Endodermal cell (in vitro differentiated cells): ENCODE measurements at places on chromosomes 2 and 18. TPM values are rescaled to one million over a fixed set of nuclear protein-coding genes. Genes with fewer than 3 reads are reported as not detected.

CPO gene
- 1.0 and 1.5 TPM in 2 replicates for total RNA-seq

GALNT13 gene
- total RNA-seq, result 7.3 and 9.8 TPM in 2 replicates

KIF1A gene
- 61.4 to 88.9 TPM (median 83.1 TPM) in 3 replicates for total RNA-seq

DNAH6 gene
- 1.1 and 1.6 TPM in 2 replicates for total RNA-seq

COL4A4 gene
- 2.2 and 2.6 TPM in 2 replicates for total RNA-seq

KIAA2012 gene
- 0.19 to 0.72 TPM (median 0.62 TPM) in 3 replicates for total RNA-seq

REG1B gene
- not detected in 3 replicates for total RNA-seq
